Cortex of kidney (tissue), 1 donor: ENCODE measurements at places on chromosomes 3 and 15.

GRCh38 chr3:16063603-16064002 is 110.9 kb upstream of the GALNT15 start:
- no peak for DNase-seq

DNA sequence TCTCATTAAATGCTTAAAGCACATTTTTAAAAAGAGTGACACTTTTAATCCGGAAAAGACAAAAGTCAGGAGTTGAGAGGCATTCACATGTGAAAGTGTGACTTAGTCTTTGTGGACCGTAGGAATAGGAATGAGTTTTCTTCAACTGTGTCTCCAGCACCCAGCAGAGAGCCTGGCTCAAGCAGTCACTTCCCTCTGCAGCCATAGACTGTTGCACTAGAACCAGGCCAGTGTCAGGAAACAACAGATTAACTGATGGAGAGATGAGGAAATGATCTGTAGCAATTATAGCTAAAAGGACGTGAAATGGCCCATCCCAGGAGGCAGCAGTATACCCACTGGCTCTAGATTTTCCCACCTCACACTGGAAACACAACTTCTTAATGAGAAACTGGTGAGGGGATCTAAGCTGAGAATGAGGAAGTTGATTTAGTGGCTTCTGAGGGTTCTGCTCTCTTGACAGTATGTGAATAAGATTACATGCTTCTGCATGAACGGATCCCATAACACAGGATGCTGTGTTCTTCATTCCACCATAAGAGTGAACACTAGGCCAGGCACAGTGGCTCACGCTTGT is 19.8 kb downstream of the CFAP92 start:
- no peak for DNase-seq

- DNase-seq: no peak
Observed at GRCh38 chr15:38745126-38745525, 180.5 kb upstream of the RASGRP1 start.

DNA sequence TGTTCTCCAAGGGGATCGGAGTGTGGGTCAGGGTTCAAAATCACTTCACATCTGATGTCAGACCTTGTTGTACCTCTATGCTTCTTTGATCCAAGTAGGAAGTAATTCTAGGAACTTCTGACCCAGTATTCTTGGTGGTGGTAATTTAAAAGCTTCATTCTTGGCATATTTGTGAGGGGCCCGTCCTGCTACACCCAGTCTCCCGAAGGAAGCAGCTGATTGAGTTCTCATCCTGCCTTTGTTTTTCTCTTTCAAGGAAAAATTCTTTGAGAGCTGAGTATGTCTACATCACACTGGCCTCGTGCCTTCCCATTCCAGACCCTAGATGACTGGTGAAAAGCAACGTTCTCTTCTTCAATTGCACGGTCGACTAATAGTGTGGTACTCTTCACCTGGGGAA is 234.4 kb upstream of the TPRG1 start:
- DNase-seq: no peak

GRCh38 chr3:188523291-188523690 is 369.3 kb downstream of the LPP start:
- DNase-seq: no peak

- DNase-seq: no peak
Observed at GRCh38 chr3:67920969-67921368, 266.6 kb upstream of the SUCLG2 start.
